Central memory CD8-positive, alpha-beta T cell (primary cell): ENCODE measurements at places on chromosomes 2 and 18.

DNA sequence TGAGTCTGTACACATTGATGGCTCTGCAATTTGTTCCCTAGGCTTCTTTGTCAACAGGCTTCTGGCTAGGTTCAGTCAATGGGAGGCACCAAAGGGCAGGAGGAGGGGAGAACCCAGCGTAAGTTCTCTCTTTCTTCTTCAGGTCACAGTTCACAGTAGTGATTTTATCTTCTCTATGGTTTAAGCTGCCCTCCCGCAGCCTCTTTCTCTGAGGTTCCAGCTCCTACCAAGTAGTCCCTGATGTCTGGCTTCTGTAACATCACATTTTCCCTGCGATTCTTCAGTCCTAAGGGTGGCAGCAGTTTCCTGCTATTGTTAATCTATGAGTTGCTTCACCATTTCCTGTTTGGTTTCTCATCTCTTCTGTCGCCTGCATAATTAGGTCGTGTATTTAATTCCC is 107.4 kb downstream of the CPO start:
- DNase-seq, result no peak

DNA sequence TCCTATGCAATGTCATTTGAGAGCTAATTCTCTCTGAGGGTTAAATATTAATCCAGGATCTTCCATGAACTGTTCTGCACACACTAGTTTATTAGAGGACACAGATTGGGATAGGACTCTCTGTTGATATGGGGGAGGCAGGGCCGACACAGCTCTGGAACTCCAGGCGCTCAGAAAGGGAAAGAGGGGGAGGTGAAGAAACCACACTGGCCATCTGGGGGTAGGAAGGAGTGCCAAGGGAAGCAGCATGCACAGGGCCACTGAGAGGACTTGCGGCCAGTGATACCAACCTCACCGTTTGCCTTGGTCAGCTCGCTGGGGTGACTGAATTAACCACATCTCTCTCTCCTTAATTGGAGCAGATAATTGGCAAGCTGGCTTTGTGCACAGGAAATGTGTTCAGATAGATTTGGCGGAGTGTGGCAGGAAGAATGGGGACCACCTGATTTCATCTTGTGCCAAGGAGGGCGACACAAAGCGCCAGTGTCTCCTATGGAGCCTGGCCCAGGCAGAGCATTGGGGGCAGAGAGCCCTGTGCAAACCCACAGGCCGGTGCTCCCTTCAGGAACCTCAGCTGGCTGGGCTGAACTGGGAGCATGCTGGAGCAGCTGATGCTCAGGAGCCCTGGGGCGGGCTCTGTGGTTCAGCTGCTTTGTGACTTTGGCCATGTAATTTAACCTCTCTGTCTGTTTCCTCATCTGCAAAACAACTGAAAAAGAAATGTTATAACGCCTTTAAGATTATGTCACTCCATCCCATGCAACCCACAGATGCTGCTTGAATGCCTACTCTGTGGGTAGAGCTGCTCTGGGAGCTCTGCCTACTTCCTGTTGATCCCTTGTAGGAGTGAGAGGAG is 114.7 kb upstream of the STON1 start:
- no peak for DNase-seq

- no peak for DNase-seq
Measured at GRCh38 chr18:10965119-10965518, 184.2 kb downstream of the PIEZO2 start.

DNA sequence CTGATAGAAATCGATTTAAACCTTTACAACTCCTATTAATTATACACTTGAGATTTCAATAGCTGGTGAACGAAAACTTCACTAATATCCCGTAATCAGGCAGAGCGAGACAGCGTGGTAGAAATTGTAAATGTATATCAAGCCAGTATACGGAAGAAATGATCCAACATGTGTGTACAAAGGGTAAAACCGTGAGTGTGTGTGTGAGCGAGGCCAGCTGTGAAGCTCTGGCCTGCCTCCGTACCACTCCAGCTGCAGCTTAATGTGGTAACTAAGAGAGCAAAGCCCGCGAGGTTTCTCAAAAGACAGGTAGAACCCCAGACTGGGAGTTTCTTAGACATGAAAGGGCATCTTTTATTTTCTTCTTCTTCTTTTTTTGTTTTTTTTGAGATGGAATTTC is 52.3 kb upstream of the ZNF516 start:
- no peak for DNase-seq
